ENCODE measurements at places on chromosomes 1 and 21.
A peak's percentile ranks its signal among the peaks of the same experiment; 100 is the strongest.

DNA sequence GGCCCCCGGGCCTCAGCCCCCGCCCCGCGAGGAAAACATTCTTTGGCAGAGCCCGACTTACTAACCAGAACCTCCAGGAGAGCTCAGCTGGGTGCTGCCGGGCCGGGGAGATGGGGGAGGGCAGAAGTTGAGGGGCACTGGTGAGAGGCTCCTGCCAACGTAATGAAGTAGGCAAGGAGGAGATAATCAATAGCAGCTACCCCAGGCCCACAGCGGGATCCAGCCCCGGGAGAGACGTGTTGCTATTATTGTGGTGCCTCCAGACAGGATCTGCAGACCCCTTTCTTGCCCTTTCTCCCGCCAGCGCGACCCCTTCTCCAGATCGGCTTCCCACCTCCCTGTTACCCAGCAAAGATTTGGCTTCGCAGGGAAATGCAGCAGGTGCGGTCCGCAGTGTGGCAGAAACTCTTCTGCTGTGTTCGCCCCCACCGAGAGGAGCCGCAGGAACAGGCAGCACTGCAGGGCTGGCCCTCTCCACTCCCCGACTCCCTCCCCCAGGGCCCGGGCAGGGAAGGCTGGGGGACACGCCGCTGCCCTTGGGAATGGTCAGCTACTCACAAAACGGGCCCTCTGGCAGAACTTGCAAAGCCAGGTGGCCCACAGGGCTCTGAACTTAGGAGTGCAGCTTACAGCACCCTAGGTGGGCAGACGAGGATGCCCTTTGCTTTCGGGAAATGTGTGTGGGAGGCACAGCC, 1.5 kb upstream of the KCNA2 start:
- DNase-seq, result no peak

DNA sequence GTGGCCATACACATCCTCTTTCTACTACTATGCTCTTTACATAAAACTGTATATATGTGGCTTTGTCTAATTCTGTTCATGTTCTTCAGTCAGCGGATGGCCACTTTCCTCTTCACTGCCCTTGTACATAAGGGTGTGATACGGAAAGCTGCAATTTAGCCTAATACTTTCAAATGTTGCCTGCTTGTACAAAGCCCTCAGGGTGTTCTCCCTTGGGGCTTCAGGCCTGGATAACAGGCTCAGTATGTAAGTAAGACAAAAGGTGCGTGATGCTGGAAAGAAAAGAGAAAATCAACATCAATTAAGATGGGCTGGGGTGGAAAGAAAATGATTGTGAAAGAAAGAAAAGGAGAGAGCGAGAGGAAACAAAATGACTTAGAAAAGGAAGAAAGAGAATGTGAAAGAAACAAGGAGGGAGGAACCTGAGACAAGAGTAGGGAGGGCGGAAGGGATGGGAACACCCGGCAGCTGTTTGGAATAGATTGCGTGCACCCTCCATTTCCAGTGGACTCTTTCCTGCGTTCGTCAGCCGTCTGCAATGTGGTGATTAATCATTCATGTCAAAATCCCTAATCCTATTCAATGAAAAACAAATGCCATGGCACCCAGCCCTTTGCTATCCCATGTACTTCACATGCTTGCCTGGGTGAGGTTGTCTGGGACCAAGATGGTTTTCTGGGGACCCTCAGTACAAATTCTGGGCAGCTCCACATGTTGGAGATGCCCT, 553.6 kb downstream of the NUF2 start:
- peak; percentile 96 for DNase-seq

DNA sequence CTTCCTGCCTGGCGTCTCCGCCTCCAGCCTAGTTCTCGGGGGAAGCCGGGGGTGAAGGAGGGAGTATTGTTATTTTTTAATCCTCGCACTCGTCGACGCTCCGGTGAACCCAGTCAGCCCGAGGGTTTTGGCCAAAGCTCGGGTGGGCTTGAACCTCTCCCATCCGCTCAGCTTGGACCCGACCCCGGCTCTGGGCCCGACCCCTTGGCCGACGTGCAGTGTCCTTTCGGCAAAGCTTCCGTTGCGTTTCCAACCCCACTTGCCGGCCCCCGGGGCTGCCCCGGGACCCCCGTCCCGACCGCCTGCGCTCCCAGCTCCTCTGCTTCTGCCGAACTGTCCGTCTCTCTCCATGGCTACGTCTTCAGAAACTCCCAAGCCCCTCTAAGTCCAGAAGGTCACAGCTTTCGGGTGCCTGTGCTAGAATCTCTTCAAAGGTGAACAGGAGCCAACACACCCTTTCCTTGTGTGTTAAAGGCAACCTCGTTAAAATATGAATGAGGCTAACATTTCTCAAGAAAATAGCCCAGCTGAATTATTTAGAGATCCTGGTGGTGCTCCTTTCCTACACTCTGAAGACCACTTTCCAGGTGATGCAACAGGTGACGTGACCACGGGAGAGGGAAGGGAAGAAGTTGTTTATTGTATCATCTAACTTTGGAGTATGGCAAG, 647 bp downstream of the DESI2 start:
- peak; percentile 23 for DNase-seq

DNA sequence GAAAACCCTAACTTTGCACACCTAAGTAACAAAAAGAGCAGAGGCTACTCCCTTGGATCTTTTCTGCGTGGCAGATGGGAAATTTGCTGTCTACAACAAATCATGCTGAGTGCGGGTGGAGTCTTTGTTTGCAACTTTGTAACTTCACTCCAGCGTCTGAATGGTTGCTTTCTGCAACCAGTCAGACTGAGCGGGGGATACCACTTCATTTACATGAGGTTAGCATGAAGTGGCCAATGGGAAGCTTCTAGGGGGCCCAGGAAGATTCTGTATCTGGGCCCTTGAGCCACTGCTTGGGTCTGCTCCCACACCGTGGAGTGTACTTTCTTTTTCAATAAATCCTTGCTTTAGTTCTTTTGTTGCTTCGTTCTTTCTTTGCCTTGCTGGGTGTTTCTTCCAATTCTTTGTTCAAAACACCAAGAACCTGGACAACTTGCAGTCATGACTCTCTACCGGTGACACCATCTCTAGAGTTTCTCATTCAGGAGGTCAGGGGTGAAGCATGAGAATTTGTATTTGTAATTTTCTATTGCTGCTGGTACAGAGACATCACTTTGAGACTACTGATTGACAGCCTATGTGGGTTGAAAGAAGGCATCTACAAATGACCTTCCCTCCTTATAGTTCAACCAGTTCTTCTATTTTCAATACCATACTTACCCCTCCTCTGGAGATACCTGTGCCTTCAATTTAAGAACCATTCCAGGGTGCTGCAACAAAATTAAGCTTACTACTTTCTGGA, 55.8 kb upstream of the RC3H1 start:
- DNase-seq, result no peak

GRCh38 chr1:81812712-81813111, 12.0 kb downstream of the ADGRL2 start:
- peak; percentile 51 for DNase-seq

GRCh38 chr1:232664844-232665777, 35.2 kb upstream of the SIPA1L2 start:
- DNase-seq, result no peak

DNA sequence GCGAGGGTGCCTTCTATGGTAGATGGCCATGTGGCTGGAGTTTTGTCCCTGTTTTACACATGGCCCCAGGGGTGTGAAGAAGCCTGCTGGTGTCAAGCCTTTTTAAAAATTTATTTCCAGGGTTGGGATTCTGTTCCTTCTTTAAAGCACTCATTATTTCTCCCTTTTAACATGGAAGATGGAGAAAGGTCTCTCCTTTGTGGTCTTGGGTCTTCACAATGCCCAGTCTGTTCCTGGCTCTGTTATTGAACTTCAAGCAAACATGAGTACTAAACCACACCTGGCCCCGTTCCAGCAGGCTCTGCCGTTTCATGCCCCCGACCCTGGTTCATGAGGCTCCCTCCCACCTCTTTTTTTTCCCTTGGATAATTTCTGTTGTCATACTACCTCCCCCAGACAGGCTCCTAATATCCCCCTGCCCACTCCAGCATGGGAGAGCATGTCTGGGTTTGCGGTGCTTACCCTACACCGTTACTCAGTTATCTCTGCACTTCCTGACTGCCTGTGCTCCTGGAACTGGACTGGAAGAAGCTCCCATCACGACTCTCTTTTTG, 121.2 kb upstream of the KIAA0040 start:
- no peak for DNase-seq

- DNase-seq, result no peak
Measured at GRCh38 chr1:69252696-69253095, 315.0 kb upstream of the LRRC7 start.

GRCh38 chr21:43827015-43827611, 37.7 kb downstream of the RRP1 start:
- peak; percentile 82 for DNase-seq

- no peak for DNase-seq
Measured at GRCh38 chr1:17816511-17816910, 61.4 kb downstream of the ACTL8 start.

DNA sequence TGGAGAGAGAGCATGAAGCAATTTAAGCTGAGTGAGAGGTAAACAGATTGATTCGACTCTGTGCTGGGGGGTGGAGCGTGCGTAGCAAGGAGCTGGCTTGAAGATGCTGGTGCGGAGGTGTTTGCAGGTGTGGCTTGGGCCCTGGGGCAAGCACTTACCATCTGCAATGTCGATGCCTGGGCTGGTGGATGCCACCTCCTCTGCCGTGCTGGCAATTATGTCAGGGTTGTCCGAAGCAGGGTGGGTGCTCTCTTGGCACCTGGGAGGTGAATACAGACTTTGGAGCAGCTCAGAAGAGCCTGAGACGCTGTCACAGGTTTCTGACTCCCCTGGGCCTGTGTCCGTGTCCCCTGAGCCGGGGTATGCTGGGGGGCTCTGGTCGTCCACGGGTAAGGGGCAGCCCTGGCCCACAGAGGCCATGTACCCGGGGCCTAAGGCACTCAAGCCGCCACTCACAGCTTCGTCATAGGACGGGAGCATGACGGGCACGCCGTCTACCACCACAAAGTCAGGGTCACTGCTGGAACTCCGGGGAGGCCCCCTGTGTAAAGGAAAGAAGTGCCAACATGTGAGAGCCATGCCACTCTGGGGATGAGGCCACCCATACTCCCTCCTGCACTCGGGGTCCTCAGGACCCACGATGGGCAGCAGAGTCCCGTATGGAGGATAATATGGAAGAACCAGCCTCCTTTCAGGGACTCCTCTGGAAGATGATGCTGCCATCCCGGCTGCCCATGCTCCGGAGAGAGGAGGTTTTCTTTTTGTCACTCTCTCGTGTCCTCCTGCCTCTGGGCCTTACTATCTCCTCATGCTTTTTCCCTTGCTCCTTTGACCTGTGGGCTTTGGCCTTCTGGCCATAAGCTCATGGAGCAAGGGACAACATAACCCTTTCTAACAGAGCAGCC, 80.3 kb upstream of the TLR5 start:
- DNase-seq, result no peak

DNA sequence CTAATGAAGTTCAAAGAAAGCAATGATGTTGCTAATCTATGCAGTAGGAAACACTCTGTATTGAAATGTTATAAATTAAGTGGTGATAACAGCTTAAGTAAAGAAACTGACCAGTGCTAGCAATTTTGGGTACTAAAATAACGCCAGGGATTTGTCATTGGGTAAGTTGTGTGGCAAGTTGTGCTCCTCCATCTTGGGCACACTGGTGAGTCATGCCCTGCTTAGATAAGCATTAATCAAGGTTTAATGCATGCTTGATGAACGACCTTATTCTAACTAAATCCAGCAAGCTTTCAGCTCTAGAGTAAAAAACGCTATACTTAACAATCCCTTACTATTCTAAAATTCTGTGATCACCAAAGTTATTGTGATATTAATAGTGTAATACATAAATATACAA, 25.2 kb downstream of the VAMP4 start:
- no peak for DNase-seq

- no peak for DNase-seq
Measured at GRCh38 chr1:156448134-156448967, 52.2 kb downstream of the MEF2D start.

DNA sequence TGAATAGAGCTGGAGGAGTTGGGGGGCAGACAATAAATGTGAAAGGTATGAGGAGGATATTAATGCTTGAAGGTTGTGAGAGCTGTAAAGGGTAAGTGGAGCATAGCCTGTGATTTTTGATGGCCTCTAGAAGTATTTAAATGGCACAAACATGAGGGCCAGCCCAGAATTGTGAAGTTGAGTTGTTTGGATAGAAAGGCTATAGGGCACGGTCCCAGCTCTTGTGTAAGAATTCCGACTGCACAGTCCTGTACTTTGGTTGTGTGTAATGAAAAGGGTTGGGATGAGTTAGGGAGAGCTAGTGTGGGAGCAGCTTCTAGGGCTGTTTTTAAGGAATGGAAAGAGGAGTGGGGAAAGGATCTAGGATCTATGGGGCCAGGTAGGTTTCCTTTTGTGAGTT, 665.5 kb downstream of the USP25 start:
- DNase-seq, result no peak

- DNase-seq, result no peak
Measured at GRCh38 chr1:30321246-30321910, 402.0 kb downstream of the MATN1 start.

DNA sequence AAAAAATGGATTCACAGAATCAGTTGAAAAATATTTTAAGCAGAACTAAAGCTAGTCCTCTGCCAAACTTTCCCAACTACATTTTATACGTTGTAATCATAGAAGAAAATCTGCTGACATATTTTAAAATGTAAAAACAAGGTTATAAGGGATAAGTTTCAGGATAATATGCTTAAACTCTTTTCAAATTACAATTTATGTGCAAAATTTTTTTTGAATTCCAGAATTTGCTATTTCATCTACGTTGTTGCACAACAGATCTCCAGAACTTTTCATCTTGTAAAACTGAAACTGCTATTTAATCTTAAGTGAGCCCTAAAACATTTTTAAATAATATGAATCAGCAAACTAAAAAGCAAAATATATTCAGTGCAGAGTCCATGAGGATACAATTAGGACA, 5.9 kb downstream of the EDEM3 start:
- no peak for DNase-seq

DNA sequence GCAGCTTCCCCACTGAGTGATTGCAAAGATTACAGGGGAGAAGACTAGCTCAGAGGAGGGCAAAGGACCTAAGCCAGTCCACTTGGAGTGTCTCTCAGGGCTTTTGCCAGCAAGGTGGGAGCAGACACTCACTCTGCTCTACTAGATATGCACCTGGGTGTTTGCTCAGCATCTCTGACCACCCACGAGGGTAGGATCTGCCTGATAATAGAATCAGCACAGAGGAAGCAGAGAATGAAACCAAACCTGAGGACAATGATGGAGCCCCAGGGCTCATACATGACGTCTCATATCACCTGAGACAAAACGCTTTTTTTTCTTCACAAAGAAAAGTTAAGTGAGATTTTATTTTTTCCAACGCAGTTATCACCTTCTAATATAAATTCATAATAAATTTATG, 79.4 kb downstream of the RRAGC start:
- DNase-seq, result no peak

GRCh38 chr1:68963353-68963752, 466.5 kb upstream of the DEPDC1 start:
- peak; percentile 38 for DNase-seq

DNA sequence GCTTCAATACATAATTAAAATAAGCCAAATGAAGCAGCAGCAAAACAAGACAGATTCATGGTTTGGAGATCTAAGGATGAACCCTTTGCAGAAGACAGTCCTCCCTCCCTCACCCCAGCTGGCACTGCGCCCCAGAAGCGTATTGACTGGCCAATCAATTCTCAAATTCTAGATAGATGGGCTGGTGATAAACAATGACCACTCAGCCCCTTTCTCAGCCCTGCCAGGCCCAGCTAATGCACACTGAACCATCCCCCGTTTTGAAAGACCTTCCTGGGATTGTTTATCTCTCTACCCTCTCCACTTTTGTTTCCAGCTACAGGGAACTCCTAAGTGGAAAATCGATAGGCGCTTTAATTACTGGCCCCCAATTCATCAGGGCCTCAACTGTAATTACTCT, 29.0 kb downstream of the TNR start:
- DNase-seq, result no peak

All from fibroblast of skin of right biceps (primary cell).